ENCODE measurements at places on chromosomes 2 and 18. TPM values are rescaled to one million over a fixed set of nuclear protein-coding genes. Genes with fewer than 3 reads are reported as not detected.

PLB1 gene
- 3.2 TPM for total RNA-seq

C2orf74 gene
- 6.6 TPM for total RNA-seq

DNA sequence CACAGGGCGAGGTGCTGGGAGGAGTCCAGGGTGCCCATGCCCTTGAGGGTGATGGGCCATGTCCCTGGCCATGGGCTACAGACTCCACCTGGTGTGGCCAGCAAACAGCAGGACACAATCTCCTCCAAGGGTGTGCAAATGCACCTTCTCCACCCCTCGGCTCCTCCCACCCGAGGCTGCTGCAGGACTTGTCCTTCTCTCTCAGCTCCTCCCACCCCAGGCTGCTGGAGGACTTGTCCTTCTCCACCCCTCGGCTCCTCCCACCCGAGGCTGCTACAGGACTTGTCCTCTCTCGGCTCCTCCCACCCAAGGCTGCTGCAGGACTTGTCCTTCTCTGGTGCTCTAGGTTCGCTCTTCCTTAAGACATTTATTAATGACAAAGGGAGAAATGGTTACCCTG, 57.3 kb upstream of the SNTG2 start:
- DNase-seq = no peak

- DNase-seq = no peak
These were observed 884.3 kb downstream of the TSN start for GRCh38 chr2:122639711-122640110.

DNA sequence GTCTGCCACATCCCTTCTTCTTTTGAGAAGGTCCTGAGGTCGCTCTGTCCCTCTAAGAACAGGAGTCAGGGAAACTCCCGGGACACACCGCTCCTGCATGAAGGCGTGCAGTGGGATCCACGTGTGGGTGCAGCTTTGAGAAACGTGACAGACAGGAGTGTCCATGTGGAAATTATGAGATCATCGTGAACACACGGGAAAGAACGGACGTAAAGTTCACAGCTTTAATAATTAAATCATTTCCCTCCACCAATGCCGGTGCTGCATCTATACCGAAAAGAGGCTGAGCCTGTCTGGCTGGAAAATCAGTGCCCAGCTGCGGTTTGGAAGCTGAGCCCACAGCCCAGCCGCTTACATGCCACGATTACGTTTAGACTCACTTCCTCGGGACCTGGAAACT, 372.4 kb upstream of the SALL3 start:
- no peak for DNase-seq
